CD4-positive, alpha-beta T cell treated with Interleukin-15 for 1 hour (primary cell): ENCODE measurements at places on chromosomes 7 and 10.

- DNase-seq = peak; percentile 71
These were observed at the start of gene PDLIM1 for GRCh38 chr10:95290461-95291364. Gene PDLIM1 (minus strand): TSS chr10:95291003. CDS start chr10:95290915, 88 bp downstream.

DNA sequence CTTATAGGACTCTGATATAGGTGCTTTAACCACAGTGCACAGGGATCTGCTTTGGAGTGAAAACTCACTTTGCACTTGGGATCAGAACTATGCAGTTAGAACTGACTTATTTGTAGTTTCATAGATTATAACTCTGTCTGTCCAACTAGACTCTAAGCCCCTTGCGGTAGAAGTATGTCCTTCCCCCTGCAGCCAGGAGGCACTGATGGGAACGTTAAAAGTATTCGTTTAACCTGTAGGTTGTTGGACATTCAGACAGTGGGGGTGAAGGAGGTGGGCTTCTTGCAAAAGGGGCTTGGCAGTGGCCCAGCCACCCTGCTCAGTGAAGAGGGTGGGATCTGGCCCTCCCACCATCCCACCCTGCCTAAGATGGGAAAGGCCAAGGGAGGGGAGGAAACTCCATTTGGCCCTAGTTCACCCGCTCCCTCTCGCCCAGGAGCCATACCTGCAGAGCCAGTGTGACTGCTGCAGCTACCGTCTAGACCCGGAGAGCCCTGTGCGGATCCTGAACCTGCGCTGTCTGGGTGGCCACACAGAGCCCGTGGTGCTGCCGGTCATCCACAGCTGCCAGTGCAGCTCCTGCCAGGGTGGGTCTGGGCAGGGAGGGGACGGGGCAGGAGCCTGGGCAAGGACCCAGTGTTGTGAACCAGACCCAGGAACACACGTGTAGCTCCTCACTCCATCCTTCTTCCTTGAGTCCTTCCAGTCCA lies 5.7 kb upstream of the ZNF862 start:
- DNase-seq = no peak

DNA sequence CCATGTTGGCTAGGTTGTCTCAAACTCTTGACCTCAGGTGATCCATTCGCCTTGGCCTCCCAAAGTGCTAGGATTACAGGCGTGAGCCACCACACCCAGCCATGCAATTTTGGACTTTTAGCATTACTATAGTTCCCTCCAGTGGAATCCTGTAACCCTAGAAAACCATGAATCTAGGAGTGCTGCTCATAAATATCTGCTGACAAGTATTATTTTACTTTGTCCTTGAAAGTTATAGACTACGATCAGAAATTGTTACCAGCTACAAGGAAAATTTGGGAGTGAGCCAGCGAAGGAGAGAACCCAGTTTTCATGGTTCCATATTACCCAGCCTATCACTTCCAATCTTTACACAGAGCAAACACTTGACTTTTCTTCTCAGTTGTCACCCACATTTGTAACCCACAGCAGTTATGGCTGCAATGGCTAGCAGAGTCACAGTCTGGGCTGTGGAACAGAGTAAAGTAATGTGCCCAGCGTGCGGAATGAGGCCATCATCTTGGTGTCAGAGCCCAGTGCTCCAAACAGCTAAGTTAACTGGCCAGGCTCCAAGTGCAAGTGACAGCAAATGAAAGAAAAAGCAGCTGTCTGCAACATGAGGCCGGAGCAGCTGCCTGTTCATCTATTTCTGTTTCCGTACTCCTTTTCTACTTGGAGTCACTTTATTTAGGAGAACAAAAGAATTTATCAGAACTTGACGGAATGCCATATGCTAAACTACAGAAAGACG lies 29.9 kb downstream of the ZC3HC1 start:
- no peak for DNase-seq

DNA sequence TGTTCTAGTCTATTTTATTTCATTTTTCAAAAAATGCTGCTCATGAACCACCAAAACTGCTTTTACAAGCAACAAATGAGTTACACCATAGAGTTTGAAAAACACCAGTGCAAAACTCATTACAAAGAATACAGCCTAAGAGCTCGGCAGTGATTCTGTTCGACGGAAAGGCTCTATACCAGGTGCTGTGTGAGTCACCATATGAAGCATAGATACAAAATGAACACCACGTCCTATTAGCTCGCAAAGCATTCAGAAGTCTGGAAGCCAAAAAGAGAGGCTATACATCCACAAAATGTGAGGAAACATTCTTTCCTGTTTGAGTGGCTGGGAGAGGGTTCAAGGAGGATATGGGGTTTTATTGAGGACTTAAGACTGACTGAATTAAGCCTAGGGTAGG lies 136.1 kb downstream of the ATE1 start:
- no peak for DNase-seq

GRCh38 chr10:122427280-122427679 lies 27.2 kb upstream of the ARMS2 start:
- no peak for DNase-seq

DNA sequence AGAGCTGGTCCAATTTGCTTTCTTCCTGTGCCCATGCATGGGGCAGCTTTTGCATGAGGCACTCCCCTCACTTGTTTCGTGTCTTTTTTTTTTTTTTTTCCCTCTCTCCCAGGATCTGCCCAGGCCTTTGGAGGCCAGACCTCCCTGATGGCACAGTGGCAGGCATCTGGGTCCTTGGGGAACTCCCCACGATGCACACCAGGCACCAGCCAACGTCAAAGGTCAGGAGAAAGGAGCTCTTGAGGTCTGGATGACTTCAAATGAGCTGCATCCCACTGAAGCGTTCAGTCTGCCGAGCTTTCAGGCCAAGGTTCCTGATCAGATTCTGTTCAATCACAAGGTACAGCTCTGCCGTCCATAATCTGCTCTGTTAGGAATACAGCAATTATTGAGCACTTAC lies 97.2 kb upstream of the CARD11 start:
- no peak for DNase-seq

GRCh38 chr7:71659622-71660021 lies 527.7 kb downstream of the GALNT17 start:
- no peak for DNase-seq

DNA sequence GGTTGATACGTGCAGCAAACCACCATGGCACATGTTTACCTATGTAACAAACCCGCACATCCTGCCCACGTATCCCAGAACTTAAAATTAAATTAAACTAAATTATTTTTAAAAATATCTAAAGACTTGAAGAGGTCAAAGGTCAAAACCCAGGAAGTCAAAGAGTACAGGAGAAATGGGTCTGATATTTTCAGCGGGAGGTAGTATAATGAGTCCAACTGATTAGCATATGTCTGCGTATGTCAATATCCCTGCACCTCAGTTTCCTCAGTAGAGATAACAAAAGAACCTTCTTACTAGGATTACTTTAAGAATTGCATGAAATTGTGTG lies 133.0 kb downstream of the TMEM26 start:
- DNase-seq = no peak

DNA sequence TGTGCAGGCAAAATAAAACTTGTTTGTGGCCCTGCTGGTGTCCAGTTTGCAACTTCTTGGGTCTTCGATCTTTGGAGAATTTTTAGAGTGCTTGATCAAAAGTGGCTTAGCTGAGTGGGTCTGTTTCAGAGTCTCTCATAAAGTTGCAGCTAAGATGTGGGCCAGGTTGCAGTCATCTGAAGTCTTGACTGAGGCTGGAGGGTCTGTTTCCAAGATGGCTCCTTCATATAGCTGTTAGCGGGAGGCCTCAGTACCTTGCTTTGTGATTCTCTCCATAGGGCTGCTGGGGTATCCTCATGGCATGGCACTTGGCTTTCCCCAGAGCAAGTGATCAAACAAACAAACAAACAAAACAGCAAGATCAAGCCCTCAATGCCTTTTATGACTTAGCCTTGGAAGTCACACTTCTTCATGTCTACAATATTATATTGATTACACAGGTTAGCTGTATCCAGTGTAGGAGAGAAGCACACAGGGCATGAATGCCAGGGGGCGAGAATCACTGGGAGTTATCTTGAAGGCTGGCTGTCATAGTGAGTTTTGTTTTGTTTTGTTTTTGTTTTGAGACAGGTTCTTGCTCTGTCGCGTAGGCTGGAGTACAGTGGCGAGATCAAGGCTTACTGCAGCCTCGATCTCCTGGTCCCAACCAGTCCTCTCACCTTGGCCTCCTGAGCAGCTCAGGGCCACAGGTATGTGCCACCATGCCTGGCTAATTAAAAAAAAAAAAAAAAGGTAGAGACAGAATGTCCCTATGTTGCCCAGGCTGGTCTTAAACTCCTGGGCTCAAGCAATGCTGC lies 10.2 kb downstream of the CYP26A1 start:
- no peak for DNase-seq

DNA sequence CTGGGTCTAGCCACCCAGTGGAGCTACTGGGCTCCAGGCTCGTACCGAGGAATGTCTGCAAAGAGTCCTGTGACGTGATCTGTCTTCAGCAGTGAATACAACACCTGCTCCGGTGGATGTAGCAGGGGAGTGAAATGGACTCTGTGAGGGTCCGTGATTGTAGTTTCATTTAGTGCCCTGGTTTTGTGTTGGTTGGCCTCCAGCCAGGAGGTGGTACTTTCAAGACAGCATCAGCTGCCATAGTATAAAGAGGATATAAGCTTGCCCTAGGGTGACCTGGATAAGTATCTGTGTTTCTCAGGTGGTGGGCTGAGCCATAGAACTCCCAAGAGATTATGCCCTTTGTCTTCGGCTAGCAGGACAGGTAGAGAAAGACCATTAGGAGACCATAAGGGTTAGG lies 24.6 kb upstream of the WNT2 start:
- no peak for DNase-seq

GRCh38 chr7:153496257-153496656 lies 555.9 kb upstream of the DPP6 start:
- no peak for DNase-seq

DNA sequence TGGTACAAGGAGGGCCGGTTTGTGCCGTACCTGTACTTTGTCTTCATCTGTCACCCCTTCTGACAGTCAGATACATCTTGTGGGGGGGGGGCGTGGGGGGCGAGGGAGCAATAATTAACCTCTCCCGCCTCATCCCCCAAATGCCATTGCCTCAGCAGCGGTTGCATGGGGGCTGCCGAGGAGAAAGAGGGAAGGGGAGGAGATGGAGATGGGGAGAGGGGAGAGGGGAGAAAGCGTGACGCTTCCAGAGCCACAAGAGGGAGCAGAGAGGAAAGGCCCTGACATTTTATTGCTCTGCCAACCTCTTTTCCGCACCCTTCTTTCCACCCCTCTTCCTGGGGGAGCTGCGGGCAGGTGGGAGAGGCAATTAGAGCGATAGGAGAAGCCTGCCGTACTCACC lies 11.8 kb downstream of the KAZALD1 start:
- no peak for DNase-seq

DNA sequence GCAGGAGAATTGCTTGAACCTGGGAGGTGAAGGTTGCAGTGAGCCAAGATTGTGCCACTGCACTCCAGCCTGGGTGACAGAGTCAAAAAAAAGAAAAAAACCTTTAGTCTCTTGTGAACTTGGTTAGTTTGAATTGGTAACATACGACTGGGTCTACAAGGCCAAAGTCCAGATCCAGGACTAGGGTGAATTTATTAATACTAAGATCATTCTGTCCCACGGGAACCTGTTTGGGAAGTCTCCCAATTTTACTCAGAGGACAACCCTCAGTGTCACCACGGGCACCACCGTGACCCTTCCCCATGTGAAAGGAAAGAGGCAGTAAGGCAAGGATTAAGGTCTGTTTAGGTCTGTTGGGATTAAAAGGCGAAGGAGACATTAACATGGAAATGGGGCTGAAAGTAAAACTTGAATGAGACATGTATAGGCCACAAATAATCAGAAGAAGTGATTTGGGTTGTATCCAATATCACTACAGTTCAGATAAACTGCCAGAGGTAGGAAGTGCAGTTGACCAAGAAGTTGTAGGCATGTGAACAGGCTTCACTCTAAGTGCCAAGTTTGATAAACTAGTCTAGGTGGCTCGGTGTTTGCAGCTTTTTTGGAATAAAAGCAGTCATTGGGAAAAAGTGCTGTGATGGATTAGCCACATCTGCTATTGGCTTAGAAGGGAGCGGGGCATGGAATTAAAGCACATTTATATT lies 30.7 kb downstream of the MYOF start:
- no peak for DNase-seq

GRCh38 chr7:5713124-5713912 lies 68.1 kb downstream of the RNF216 start:
- no peak for DNase-seq

GRCh38 chr7:150945853-150946420 lies 32.2 kb downstream of the KCNH2 start:
- DNase-seq = no peak

DNA sequence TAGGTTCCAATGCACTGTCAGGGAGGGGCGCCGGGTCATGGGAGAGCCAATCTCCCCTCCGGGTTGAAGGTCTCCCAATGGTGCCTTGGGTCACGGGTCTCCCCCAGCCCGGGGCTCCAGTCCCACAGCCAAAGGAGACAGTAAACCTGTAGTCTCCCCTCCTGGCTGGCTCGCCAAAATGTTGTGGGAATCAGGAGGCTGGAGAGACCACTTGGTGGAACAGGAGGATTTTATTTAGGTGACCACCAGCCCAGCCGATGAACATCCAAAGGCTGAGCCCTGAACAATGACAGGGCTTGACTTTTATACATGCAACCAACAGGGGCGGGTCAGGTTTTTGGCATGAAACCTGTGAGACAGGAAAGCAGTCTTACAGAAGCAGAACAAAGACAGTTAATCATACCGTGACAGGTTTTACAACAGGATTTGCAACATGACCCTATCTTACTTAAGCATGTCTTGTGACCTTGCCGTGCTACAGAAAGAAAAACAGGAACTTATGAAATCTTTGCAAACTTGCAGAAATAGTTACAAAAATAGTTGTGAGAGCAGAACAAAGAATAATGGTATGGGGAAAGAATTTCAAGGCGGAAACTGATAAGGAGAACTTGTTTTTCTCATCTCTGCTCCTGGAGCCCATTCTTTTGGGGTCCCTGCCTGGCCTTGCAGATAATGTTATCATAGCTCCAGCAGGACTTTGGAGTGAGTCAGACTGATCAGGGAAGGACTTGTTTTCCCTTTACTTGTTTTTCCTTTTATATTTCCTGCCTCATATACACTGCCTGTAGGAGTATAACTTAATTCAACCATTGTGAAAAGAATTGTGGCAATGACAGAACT lies 7.1 kb downstream of the ERV3-1 start:
- peak; percentile 57 for DNase-seq

- DNase-seq = no peak
These were observed 10.8 kb upstream of the ETV1 start for GRCh38 chr7:14000247-14000646.

DNA sequence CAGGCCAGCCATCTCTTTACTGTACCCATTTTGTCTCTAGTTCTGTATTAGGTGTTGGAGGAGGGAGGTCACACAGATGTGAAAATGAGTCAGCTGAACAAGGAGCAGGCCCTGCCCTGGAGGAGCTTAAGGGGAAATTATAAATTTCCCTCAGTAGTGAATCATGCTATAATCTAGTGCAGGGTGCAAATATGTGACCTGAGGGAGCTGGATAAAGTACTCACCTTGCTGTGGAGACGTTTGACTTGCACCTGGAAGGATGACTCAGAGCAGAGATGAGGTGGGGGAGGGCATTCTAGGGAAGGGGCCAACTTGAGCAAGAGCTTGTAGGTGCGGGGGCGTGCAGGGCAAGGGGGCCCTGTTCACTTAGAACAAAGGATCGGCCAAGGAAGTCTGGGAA lies 610.6 kb downstream of the SDK1 start:
- DNase-seq = no peak
